ENCODE measurements at places on chromosomes 2 and 18. TPM values are rescaled to one million over a fixed set of nuclear protein-coding genes. Genes with fewer than 3 reads are reported as not detected.

The ELOA2 gene
- total RNA-seq, result not detected

The SERPINB5 gene
- total RNA-seq, result not detected

The CCDC148 gene
- 0.23 TPM for total RNA-seq

The CHCHD5 gene
- 33.1 TPM for total RNA-seq

The CFC1 gene
- total RNA-seq, result not detected

The MATN3 gene
- 2.9 TPM for total RNA-seq

The TRPM8 gene
- not detected for total RNA-seq

The EPB41L3 gene
- total RNA-seq, result 49.5 TPM

The CRYGC gene
- not detected for total RNA-seq

The DNAH6 gene
- total RNA-seq, result not detected

The PSD4 gene
- 0.85 TPM for total RNA-seq

The DAPL1 gene
- total RNA-seq, result not detected

The KANSL1L gene
- 15.9 TPM for total RNA-seq

The TXNL4A gene
- 39.9 TPM for total RNA-seq

The ARHGEF33 gene
- total RNA-seq, result 0.09 TPM

The CFAP65 gene
- total RNA-seq, result not detected

All from pericardium fibroblast (primary cell).